Muscle of leg (tissue), 16 donors: ENCODE measurements at places on chromosomes 3 and 15.

- H3K36me3 ChIP-seq: no peaks in the 10 kb centered on the region
- no peak overlapping the region for H3K27ac ChIP-seq
- DNase-seq: no peak
Measured at GRCh38 chr3:39762537-39763070, 46.8 kb upstream of the MYRIP start.

DNA sequence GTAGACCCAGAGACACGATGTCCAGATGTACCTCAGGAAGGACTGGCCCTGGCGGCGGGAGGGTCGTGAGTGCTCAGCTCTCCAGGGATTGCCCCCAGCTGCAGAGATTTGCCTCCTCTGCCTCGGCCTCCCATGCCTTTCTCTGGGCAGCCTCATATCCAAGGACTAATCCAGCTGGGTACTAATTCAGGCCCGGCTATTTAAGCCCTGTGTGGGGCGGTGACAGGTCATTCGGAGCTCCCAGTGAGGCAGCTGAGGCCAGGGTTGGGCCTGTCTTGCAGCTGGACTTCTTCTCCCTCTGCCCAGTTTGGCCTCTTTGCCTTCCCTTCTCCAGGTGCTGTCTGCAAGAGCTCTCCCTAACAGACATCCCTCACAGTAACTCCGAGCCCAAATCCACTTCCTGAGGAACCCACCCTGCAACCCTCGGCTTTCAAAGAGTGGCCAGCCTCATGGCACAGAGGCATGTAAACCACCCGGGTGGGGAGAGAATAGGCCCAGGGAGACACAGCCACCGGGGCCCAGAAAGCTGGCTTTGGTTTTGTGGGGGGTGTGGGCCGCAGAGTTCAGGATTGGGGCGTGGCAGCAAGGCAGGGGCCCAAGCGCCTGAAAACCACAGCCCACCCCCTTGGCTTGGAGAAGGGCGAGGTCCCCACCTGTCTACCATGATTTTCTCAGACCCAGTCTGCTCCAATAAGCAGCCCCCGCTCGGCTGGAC, 85.8 kb downstream of the PPCDC start:
- no peaks in the 10 kb centered on the region for H3K27me3 ChIP-seq
- peaks cover 28% of the 10 kb centered on the region for H3K4me1 ChIP-seq
- H3K36me3 ChIP-seq: no peaks in the 10 kb centered on the region
- no peak overlapping the region for H3K4me3 ChIP-seq

GRCh38 chr15:82045892-82046665, at the start of gene MEX3B:
MEX3B (minus strand) TSS chr15:82046018; CDS start chr15:82045705, 313 bp downstream.
- peaks cover 13% of the 10 kb centered on the region for H3K36me3 ChIP-seq
- no peaks in the 10 kb centered on the region for H3K27me3 ChIP-seq
- peaks cover 31% of the 10 kb centered on the region for H3K4me1 ChIP-seq
- H3K27ac ChIP-seq: peak within 1 kb of the TSS; percentile 100

DNA sequence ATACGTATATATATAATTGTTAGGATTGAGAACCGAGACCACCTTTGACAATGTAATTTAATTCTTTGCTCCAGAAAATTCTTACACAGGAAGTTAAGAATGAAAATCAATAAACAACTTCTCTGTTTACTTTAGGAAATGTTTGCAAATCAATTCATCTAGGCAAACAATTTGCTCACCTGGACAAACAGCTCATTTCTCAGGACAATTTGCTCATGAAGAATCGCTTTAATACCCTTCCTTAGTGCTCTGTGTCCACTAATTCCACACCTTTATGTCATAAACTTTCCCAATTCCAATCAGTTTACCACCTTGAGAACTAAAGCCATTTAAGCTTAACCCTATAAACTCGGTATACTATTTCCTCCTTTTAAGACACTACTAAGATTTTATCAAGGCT, 292.2 kb downstream of the BCHE start:
- H3K4me3 ChIP-seq: no peak overlapping the region
- no peak overlapping the region for H3K27ac ChIP-seq
- no peaks in the 10 kb centered on the region for H3K36me3 ChIP-seq
- DNase-seq: no peak
